ENCODE measurements at places on chromosomes 3 and 15. TPM values are rescaled to one million over a fixed set of nuclear protein-coding genes. Genes with fewer than 3 reads are reported as not detected.

ZMAT3 gene
- 8.1 TPM for total RNA-seq

GCNT3 gene
- total RNA-seq, result 5.3 TPM

ZNF35 gene
- 13.6 TPM for total RNA-seq

ACP3 gene
- total RNA-seq, result 8.3 TPM

C3orf20 gene
- total RNA-seq, result not detected

BCHE gene
- 44.0 TPM for total RNA-seq

ABHD17C gene
- 7.9 TPM for total RNA-seq

MYO1E gene
- 66.6 TPM for total RNA-seq

- no peak for DNase-seq
Measured at GRCh38 chr3:177483182-177483967, 286.1 kb upstream of the TBL1XR1 start.

GRCh38 chr15:70098461-70099166, 897 bp upstream of the TLE3 start:
- DNase-seq, result peak; percentile 69

- DNase-seq, result peak; percentile 77
Measured at GRCh38 chr3:123406598-123406997, 42.3 kb downstream of the ADCY5 start.

- peak; percentile 47 for DNase-seq
Measured at GRCh38 chr15:68379759-68380290, 52.1 kb downstream of the ITGA11 start.

- DNase-seq, result no peak
Measured at GRCh38 chr15:87167055-87167454, 1087.4 kb downstream of the AGBL1 start.

GRCh38 chr3:23611737-23612295, 193.9 kb upstream of the UBE2E1 start:
- DNase-seq, result peak; percentile 91

GRCh38 chr3:149442043-149442442, 32.5 kb upstream of the TM4SF4 start:
- no peak for DNase-seq

GRCh38 chr3:194623449-194624290, 9.5 kb downstream of the TMEM44 start:
- DNase-seq, result no peak

GRCh38 chr3:190279690-190280089, 42.6 kb downstream of the CLDN1 start:
- no peak for DNase-seq

DNA sequence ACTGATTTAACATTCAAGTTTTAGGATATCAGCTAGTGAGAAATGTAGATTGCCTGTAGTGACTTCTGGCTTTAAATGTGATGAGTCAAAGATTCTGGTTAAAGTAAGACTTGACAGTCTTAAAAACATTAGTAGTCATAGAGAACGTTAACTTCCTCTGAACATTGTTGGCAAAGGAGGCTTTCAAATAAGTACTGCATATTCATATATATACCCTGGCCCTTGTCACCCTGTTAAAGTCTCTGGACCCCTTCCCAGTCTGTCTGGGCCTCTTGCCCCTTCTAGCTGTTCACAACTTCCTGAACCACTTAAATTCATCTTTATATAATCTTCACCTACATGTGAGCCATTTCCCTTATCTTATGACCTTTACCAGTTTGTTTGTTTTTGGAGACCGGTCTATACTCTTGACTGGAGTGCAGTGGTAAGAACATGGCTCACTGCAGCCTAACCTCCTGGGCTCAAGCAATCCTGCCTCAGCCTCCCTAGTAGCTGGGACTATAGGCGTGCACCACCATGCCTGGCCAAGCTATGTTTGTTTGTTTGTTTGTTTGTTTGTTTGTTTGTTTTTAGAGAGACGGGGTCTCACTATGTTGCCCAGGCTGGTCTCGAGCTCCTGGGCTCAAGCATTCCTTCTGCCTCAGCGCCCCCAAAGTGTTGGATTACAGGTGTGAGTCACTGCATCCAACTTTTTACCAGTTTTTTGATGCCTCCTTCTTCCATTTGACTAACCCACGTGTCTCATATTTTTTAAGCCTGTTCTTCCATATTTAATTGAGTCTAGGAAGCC, 64.4 kb upstream of the CRTC3 start:
- DNase-seq, result no peak

GRCh38 chr3:137987723-137988122, 22.2 kb upstream of the CLDN18 start:
- DNase-seq, result no peak

DNA sequence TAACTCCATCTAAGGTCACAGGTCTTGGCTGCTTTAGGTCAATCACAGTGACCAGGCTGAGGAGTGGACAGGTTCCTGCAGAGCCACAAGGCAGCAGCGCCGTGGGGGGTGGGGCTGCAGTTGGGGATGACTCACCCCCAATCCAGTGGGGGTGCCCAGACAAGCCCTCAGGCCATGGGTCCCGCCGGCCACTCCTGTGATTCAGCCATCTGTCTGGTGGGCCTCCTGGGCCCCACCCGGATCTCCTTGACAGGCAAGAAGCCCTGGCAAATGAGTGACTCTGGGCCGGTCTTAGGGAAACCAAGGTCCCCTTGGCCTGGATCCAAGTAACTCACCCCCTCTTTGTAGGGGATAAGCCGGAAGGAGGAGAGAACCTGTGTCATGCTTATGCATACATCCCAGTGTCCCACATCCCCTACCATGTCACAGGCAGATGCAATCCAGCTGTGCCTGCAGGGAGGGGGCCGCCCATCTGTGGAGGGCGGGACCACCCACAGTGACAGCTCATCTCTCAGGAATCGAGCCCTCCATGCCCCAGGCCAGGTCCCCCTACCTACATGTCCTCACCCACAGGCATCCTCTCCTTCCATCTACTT, 495 bp upstream of the COL7A1 start:
- DNase-seq, result peak; percentile 57

DNA sequence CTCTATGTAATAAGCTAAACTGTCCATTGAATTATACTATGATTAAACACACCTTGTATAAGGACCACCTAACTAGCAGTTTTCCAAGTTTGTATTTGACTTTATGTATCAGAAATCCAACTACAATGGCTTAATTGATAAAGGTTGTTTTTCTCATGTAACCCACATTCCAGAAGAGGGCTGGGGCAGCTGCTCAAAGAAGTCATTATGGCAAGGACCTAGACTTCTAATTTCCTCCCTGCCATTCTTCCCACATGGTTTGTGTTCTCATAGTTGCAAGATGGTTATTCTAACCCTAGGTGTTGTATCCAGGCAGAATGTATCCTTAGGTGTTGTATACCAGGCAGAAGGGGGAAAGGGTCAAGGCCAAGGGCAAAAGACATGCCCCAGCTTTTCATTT, 35.7 kb downstream of the GPR176 start:
- no peak for DNase-seq

DNA sequence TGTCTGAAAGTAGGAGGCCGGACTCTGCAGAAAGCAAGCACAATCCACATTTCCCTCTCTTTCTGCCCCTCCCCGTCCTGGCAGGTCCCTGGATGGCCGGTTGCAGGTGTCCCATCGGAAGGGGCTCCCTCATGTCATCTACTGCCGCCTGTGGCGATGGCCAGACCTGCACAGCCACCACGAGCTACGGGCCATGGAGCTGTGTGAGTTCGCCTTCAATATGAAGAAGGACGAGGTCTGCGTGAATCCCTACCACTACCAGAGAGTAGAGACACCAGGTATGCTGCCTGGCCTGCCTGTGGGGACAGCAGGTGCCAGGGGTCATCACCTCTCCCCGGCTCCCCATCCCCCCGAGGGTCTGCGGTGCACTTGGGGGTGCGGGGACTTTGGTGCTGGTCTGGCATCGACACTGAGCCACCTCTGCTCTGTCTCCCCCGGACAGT, 89.6 kb downstream of the AAGAB start:
- no peak for DNase-seq

GRCh38 chr3:141462176-141462859, 24.5 kb upstream of the RASA2 start:
- DNase-seq, result no peak

- DNase-seq, result no peak
Measured at GRCh38 chr3:51243924-51244323, 141.2 kb upstream of the MANF start.

GRCh38 chr3:107753494-107753893, 230.7 kb downstream of the BBX start:
- DNase-seq, result peak; percentile 44

DNA sequence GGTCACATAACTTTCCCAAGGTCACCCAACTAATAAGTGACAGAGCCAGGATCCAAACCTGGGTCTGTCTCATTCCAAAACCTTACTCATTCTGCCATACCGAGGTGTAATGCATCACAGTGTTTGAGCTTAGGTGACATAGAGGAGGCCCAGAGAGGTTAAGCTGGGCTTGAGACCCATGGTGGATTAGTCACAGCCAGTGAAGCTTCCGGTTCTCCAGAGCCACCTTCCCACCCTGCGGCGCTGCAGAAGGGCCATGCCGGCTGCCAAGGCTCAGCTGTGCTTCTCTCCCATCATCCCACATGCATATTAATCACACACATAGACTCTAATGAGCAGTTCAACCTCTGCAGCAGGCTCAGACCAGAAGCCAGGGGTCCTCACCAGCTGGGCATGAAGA, 42.2 kb downstream of the SPSB4 start:
- DNase-seq, result no peak

DNA sequence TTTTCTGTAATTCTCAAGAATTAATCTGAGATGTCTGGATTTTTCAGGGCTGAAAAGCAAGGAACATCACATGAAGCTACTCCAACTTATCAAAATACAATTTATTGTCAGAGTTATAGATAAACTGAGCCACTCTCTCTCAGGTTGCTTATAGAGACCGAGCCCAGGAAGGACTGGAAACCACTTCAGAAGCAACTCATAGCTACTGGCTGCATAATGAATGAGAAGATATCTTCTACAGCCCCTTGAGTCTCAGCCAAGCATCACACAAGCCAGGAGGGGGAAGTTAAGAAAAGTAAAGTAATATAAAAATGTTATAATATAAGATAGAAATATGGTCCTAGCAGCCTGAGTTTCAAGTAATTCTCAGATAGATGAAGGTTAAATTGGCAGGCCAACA, 186.0 kb downstream of the TNIK start:
- DNase-seq, result no peak

GRCh38 chr3:171799501-171799900, 10.8 kb downstream of the PLD1 start:
- no peak for DNase-seq
